Renal cortical epithelial cell (primary cell): ENCODE measurements at places on chromosomes 6 and 20. TPM values are rescaled to one million over a fixed set of nuclear protein-coding genes. Genes with fewer than 3 reads are reported as not detected.

Gene CCDC170
- 0.17 and 0.25 TPM in 2 replicates for total RNA-seq

- DNase-seq = no peak
These were observed 417 bp downstream of the PRRT1 start for GRCh38 chr6:32151181-32151862.

DNA sequence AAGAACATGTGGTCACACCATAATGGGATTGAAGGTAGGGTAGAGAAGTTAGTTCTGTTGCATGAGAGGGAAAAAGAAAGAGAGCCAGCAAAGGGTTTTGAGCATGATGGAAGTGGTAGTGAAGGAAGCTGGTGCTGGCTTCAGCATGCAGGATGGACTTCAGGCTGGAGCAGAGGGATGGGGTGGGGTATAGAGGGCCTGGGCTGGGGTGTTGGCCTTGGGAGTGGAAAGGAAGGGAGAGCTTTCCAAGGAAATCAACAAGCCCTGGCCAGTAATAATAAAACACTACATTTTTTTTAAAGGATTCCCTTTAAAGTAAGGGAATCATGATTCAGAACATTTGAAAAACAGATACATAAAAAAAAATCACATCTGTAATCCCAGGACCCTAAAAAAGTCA lies 61.2 kb downstream of the LAMA4 start:
- DNase-seq = no peak

DNA sequence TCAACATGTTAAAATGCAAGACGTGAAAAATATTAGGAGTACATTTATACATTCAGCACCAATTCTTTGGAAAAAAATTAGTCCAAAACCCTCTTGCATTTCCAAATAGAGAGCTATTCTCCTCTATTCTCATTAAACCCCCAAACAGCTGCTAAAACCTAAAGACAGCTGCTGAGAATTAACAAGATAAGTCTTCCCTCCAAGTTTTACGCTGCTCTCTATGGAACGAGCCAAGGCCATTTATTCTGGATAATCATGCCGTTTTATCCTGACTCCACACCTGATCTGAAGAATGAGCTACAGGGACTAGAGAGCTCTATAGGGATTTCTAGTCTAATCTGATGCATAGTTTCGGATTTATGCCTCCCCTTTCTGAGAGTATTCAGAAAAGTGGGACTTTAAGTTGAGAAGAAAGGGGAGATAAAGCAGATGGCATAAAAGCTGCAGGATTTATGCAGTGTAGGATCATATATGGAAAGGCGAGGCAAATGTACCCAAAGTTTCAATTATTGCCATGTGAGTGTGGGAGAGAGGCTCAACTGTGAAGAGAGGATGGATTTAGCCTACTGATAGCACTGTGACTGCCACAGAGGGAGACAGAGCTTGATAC lies 64.7 kb upstream of the HS3ST5 start:
- DNase-seq = no peak

- DNase-seq = no peak
These were observed 54.2 kb upstream of the MAFB start for GRCh38 chr20:40743141-40743775.

DNA sequence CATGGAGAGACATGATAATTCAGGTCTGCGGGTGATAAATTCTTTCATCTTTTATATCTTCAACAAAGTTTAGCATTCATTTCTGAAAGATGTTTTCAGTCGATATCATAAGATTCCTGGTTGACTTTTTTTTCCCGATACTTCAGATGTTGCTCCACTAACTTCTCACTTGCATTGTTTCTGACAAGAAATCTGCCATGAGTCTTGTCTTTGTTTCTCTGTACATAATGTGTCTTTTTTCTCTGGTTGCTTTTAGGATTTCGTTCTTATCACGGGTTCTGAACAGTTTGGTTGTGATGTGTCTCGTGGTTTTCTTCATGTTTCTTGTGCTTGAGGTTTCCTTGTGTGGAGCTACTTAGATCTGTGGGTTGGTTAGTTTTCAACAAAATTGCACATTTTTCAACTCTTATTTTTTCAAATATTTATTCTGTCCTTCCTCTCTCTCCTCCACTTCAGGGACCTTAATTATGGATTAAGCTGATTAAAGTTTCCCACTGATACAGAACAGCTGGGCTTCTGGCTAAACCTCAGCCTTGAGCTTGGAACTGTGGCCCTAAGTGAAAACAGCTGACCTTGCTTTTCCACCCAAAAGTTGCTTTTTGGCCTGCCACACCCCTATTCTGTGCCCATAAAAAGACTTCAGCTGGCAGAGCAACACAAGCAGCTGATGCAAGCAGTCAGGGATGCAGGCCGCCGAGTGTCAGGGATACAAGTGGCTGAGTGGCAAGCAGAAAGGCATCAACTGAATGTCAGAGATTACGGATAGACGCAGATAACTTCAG lies 97.9 kb upstream of the SNX9 start:
- no peak for DNase-seq
